Caki2 (cell line): ENCODE measurements at places on chromosomes 2 and 18.

DNA sequence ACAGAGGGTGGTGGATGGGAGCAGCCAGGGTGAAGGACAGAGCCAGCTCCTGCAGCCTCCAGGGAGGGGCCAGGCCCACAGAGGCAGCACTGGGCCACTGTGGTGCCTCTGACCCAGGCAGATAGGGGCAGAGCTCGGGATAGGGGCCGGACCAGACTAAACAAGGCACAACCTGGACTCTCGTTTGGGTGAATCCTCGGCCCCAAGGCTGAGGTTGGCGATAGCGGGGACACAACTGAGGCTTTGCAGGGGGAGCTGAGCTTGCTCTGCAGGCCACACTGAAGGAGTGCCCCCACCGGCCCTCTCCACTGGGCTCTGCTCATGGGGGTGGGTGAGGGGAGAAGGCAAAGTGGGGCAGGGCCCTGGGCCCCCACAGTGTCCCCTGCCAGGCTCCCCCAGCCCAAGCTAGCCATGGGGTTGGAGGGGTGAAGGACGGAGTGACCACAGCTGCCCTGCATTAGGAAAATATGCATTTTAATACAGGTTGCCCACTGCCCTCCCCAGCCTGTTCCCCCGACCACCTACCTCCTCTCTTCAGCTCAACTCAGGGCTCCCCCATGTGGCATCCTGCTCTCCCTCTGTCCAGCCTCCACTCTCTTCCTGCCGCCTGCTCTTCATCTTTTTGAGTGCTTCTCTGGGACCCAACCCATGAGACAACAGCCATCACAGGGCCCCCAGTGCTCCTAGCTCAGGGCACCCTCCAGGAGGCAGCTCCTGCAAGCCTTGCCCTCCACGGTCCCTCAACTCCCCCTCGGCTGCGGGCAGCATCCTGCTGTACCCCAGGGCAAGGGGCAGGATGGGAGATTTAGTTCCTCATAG, 152.8 kb downstream of the INHBB start:
- DNase-seq: no peak

DNA sequence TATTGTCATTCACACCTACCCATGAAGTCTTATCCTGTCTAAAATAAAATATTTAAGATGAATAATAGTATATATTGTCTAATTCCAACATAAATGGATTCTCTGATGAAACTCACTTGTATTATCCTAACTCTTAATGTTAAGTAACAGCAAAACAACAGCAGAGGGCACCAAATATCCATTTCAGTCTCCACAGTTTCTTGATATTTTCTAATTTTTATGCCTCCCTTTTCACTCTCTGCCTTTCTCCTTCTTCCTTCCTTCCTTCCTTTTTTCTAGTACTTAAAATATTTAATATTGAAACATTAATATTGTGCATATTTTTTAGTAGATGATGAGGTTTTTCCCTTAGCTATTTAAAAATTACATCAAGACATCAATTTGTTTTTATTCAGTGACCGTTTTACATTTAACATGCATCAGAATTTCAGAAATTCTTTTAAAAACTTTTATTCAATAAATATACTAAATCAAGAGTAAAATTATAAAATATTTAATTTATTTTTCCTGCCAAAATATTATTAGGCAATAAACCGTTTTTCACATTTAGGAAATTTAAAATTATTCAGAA, 97.6 kb downstream of the WDR7 start:
- no peak for DNase-seq

DNA sequence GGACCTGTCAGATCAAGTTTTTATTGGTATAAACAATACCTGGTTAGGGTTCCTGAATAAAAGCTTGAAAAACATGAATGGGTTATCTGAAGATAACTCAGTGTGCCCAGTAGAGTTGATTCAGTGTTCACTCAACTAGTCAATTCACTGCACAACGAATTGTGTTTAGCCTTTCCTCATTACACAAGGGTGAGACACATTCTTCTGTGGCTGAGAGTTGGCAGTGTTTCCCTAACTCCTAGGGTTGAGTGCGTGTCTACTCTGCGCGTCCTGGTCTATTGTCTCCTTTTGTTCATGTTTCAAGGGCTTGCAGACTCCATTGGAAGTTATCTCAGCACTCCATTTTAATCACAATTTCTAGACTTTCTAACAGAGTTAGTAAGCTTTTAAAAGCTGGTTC, 32.8 kb upstream of the TMEM178A start:
- no peak for DNase-seq

GRCh38 chr2:127672341-127673224, 2.7 kb downstream of the LIMS2 start:
- no peak for DNase-seq

GRCh38 chr2:7621018-7621814, 704.0 kb downstream of the RNF144A start:
- DNase-seq: no peak

DNA sequence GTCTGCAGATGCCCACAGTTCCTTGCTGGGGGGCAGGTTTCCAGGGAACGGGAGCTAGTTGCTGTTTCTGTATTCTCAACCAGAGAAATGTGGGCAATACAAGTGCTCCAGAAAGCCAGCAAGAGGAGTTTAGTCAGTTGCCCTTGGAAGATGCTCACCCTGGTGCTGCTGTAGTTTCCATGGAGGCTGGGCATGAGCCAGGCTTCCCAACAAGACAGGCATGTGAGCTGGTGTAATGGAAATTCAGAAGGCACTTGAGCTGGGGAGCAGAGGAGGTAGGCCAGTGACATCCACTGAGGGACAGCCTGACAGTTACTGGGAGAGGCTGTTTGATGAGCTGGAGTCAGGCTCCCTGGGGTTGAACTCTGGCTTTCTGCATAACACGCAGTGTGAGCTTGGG, 7.7 kb downstream of the HK2 start:
- DNase-seq: no peak

- DNase-seq: no peak
Measured at GRCh38 chr18:22699629-22700028, 233.5 kb upstream of the RBBP8 start.

- no peak for DNase-seq
Measured at GRCh38 chr2:1306687-1307516, 106.4 kb upstream of the TPO start.

- no peak for DNase-seq
Measured at GRCh38 chr2:122180972-122181371, 425.5 kb downstream of the TSN start.

DNA sequence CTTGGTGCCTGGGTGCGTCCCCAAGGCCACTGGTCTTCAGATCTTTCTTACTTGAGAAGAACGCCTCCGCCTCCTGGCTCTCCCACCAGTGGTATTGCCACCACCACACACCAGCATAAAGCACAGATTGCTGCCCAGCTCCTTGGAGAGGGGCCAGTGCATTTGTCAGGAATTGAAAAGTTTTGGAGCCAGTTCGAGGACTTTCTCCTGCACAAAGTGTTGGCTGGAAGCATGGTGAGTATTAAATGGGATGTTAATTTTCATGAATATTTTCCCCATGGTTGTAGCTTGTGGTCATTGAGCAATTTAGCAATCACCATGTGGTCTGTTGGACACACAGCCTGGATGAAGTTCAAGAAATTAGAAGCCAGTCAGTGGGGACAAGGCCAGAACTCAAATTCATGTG, 684.6 kb upstream of the FANCL start:
- DNase-seq: no peak

DNA sequence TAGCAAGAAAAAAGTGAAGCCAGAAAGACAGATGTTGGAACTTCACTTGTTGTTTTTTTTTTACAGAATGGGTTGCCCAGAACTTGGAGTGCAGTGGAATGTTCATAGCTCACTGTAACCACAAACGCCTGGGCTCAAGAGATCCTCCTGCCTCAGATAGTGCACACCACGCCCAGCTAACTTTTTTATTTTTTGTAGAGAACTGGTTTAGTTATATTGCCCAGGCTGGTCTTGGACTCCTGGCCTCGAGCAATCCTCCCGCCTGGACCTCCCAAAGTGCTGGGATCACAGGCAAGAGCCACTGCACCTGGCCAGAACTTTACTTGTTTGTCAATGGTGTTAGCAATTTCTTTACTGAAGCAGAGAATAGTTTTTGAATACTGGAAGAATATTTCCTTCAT, 11.9 kb upstream of the ASPRV1 start:
- DNase-seq: no peak

- DNase-seq: no peak
Measured at GRCh38 chr18:71398531-71398930, 1109.7 kb downstream of the SOCS6 start.

DNA sequence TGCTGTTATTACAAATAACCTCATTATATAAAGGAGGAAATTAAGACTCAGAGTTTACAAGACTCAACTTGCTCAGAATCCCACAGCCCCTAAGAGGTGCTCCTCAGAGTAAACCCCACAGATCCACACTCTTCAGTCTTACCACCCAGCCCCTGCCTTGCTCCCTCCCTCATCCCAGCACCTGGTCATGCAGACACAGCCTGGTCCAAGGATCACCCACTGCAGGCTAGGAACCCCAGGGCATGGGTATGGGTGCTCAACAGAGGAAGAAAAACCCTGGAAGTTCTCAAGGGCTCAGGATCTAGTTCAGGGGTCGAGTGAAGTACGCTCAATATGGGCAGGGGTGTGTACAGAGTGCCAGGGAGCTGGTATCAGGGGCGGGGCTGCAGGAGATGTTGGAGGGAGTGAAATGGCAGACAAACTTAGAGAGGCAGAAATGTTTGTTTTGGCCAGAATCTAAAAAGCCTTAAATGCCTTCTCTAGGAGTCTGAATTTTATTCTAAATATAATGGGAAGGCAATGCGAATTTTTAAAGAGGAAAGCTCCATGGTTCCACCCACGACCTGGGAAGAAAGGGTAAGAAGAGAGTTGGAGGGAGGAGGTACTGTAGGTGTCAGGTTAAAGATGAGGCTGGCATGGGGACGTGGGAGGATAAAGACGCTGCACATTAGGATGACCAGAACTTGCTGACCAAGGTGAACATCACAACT, 79.1 kb upstream of the MGAT4A start:
- no peak for DNase-seq

DNA sequence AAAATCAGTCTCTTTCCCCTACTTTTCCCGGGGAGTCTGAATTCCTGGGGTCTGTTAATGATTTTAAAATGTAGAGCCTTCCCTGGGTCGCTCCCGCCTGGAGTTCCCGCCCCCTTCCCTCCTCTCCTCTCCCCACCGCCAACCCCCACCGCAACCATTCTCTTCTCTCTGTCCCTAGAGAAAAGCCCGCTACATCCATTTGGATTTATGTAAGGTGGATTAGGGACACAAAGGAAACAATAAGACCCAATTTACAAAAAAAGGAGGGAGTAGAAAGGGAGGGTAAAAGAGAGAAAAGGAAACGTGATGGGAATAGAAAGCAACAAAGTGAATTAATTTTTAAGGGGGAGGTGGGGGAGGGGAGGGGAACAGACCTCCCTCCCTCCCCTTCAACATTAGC, 2.2 kb downstream of the EPHA4 start:
- DNase-seq: no peak

DNA sequence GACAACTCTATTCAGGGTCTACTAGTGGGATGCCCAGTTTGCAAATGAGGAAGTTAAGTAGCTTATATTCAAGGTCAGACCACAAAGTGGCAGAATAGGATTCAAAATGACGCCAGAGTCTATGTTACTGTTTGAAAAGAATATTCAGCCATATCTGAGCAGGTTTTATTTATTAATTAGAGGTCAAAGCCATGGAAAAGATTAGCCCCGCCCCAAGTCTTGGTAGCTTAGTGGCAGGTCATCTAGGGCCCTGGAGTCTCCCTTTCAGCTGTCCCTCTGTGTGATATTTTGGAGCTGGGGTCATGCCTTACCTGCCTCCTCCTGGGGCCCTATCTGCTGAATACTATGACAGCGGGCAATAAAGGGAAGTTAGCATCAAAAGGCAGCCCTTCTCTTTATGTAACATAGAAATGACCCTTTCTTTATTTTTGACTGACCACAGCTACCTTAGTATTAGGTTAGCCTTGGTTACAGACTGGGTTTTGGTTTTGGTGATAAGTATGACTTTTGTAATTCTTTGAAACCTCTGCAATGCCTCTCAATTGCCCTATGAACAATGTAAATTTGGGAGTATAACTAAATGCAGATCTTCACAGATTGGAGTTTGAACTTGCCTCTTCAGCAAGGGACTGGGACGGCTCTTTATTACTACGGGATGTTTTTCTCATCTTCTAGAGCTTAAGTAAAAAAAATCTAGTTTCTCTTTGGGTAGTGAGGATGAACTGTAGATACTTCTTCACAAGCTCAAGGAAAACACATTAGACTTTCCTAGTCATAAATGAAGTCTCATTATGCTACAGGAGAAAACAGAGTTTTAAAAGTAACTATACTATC, 153.0 kb upstream of the ITGA4 start:
- no peak for DNase-seq
